ENCODE measurements at places on chromosomes 4 and X.

- DNase-seq, result no peak
Measured at GRCh38 chr4:165137205-165137604, 24.5 kb upstream of the TMEM192 start.

GRCh38 chrX:124720532-124720931 is 374.2 kb downstream of the SH2D1A start:
- no peak for DNase-seq

DNA sequence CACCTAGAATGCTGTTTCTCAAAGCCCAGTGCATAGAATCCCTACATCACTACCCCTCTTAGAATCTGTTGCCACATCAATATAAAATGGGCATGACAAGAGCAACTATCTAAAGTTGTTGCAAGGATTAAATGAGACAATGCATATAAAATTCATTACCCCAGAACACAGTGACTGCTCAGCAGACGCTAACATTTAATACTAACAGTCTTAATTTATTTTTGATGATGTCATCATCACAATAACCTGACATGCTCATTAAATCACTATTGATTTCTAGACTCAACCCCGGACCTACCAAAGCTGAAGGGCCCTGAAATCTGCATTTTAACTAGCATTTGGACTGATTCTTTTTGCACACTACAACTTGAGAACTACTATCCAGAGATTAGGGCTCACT is 3.9 kb downstream of the ARSJ start:
- no peak for DNase-seq

GRCh38 chrX:115679460-115679859 is 118.5 kb downstream of the PLS3 start:
- no peak for DNase-seq

DNA sequence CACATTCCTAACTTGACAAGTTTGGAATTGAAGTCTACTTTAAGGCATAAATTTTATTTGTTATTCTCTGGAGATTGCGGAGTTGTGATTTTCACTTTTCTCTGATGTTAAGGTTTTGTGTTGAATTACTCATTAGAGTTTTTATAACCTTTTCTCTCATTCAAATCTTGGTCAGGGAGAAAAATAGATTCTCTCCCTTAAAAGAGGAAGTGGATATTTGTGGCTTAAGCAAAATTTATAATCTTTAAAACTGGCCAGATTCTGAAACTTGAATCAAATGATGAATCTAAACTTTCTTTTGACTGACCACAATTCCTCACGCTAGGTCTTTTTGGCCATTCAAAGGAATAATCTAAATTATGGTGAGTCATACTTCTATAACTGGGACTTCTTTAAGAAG is 361.4 kb downstream of the TEX13C start:
- DNase-seq, result no peak

DNA sequence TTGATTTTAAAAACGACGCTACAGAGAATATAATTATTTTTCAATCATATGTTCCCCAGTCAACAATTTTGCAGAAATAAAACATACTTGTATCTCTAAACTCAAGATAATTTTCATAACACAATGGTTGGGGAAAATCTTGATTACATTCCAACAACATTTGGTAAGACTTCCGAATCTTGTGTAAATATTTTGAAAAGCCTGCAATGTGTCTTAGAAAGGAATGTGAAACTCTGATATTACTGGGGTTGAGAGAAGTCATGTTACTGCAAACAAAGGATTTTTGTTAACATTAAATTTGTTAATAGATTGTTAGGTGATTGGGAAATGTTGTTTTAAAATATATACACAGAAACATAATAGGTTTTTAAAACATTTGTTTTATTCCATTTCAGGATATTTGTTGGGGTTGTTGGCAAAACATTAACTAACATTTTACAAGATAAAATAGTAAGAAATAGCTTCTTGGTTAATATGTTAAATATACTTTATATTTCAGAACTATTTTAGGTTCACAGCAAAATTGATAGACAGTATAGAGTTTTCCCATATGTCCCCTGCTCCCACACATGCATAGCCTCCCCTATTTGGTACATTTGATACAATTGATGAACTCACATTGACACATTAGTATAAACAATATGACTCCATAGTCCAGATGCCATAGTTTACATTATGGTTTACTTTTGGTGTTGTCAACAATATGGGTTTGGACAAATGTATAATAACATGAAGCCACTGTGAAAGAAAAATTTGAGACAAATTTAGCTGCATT is 218.6 kb upstream of the FAM47A start:
- DNase-seq, result no peak

GRCh38 chr4:98510340-98510739 is 148.1 kb downstream of the TSPAN5 start:
- no peak for DNase-seq

DNA sequence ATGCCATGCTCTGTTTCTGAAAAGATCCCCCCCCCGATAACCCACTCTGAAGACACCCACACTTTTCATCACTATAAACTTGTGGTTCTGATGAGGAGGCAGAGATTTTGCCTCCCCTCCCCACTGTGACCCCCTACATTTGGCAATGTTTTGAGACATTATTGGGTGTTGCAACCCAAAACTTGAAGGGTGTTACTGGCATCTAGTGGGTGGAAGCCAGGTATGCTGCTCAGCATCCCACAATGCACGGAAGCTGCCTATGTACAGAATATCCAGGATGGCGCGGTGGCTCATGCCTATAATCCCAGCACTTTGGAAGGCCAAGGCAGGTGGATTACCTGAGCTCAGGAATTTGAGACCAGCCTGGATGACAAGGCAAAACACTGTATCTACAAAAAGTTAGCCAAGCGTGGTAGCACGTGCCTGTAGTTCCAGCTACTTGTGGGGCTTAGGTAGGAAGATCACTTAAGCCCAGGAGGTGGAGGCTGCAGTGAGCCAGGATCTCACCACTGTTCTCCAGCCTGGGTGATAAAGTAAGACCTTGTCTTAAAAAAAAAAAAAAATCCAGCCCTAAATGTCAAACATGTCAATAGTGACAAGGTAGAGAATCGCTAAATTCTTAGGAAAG is 87.3 kb downstream of the SCD5 start:
- no peak for DNase-seq

DNA sequence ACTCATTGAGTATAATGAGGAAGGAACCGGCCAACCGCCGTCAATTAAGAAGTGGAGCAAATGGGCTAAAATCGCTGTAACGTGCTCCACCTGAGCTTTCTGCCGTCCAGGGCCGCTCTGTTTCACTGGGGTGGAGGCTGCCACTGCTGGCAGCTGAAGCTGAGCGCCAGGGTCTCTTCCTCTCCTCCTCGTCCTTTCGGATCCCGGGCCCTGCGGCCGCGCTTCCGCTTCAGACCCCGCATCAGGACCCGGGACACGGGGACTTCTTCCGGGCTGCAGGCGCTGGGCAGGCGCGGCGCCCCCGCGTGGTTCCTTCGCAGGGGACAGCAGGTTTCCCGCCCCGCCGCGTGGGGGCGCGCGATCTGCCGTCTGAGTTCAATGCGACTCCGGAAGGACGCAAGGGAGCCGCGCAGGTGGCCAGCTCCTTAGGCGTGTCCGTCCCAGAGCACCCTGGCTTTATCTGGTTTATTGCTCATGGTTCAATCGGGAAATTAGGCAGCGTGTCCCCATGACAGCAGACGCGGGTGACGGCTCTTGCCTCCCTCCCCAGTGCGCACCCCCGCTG is 519.8 kb downstream of the TRIML1 start:
- no peak for DNase-seq

- DNase-seq, result no peak
Measured at GRCh38 chrX:56000729-56001128, 231.4 kb upstream of the KLF8 start.

GRCh38 chr4:81440949-81441348 is 30.8 kb downstream of the RASGEF1B start:
- no peak for DNase-seq

GRCh38 chr4:172680691-172681090 is 487.9 kb upstream of the GALNT7 start:
- no peak for DNase-seq

- DNase-seq, result no peak
Measured at GRCh38 chr4:51931461-51931860, 88.5 kb downstream of the DCUN1D4 start.

GRCh38 chr4:76784237-76784636 is 113.7 kb downstream of the SOWAHB start:
- no peak for DNase-seq

DNA sequence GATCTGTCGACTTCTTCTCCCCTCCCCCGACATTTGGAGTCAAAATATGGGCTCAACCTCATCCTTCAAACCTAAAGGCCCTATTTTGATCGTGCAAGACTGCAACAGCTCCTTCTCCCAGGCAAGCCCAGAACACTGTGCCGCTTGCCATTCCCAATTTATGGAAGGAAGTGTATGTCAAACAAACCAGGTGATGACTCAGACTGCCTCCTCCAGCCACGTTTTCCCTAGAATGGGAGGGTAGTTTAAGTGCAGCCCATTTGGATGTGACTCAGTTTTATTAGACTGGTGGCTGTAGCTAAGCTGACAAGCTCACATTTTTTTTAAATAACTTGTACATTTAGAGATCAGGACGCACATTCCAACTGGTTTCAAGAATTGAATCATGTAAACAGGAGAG is 570.4 kb upstream of the DIPK2B start:
- DNase-seq, result no peak

GRCh38 chr4:21656832-21657231 is 291.7 kb downstream of the KCNIP4 start:
- DNase-seq, result no peak

GRCh38 chr4:154982187-154983047 is 201.3 kb downstream of the RBM46 start:
- peak; percentile 30 for DNase-seq

DNA sequence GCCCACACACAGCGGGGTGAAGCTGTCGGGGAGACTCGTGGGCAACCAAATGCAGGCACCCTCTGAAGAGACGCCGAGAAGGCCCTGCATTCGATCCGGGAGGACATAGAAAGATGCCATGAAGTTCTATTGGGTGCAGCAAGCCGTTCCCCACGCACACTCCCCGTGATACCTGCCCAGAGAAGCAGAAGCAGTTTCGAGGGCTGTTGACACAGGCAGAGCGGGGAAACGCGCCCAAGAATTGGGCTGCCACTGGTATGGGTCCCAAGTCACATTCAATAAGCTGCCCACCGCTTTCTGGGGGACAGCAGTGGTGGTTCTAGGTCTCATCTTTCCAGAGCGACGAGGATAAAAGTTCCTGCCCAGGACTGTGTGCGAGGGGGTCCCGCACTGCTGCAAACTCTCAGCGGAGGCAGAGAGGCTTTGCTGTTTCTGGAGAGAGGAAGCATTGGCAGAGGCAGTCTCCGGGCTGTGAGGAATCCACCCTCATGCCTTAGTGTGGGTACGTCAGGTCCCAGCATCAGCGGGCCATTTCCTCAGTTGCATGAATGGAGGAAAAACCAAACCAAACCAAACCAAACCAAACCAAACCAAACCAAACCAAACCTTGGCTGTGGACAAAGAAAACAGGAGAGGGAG is 10.1 kb downstream of the PITX2 start:
- no peak for DNase-seq

DNA sequence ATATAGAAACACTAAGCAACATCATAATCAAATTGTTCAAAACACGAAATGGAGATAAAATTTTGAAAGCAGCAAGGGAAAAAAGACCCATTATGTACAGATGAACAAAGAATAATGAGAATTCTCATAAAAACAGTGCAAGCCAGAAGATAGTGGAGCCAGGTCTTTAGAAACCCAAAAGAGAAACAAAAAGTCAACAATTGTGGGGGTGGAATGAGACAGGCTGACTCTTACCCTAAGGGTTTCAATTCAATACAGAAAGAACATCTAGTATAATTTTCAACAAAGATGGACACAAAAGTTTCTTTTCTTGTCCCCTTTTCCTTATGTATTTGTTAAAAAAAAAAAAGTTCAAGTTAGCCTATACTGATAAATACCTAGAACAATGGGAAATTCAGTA is 34.0 kb upstream of the MAGEB2 start:
- no peak for DNase-seq

DNA sequence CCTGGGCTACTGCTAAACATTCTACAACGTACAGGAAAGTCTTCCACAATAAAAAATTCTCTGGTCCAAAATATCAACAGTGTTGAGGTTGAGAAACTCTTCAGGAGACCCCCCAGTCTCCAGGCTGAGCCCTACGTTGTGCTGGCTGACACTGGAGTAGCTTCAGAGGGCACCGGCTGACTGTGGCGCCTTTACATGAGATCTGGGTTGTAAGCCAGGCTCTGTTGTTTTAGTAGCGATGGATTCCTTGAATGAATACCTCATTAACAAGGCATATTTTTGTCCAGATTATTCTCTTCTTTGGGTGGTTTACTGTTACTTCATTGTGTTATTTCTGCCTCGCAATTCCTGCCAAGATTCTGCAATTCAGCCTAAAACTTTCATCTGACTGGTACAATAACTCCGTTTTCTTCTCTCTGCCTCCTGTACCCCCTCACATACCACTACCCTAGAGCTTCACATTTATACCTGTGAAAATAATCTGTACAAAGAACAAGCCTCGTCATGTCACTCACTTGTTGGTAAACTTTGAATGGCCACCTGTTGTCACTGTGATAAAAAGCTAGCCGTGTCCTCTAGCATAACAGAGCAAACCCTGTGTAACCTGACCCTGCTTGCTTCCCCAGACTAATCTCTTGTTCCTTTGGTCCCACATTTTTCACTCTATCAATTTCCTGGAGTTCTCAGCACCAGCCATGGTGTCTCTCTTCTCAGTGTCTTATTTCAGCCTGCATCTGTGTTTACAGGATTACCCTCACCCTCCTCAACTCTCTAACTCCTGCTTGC is 1476.1 kb upstream of the TENM3 start:
- DNase-seq, result no peak

- DNase-seq, result no peak
Measured at GRCh38 chr4:110347805-110348204, 128.2 kb upstream of the ENPEP start.

DNA sequence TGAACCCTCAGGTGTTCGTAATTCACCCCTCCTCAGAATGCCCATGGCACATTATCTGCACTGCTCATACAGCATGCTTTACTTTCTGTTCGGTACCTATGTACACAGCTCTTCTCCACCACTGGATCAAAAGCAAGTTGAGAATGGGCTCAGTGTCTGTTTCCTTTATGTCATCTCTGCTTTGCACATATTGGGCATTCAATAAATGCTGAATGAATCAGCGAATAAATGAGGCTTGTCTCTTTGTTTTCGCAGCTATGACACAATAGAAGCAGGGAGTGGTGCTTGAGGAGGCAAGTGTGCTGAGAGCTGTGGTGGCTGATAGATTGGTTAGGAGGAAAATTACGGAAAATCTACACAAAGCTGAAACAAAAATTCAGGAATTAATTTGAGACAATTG is 109.1 kb upstream of the VMA21 start:
- DNase-seq, result no peak

DNA sequence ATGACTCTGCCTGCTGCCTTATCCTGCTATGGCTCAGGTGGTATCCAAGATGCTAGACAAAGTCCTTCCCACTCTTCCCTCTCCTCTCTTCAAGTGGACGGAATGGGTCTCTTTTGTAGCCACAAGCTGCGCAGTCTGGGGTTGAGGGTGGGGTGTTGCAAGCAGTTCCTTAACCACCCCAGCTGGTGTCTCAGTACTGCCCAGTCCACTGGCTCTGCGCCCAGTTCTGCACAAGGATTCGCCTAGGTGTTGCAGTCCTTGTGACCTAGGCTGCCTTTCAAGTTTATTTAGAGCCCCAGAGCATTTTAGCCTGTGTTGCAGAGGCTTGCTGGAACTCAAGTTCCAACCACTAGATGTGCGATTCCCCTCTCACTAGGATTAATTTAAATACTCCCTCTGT is 120.7 kb downstream of the NEXMIF start:
- no peak for DNase-seq
